ENCODE measurements at places on chromosomes 5 and 9.

- no peak for DNase-seq
Measured at GRCh38 chr5:31194468-31194813, 955 bp downstream of the CDH6 start.

DNA sequence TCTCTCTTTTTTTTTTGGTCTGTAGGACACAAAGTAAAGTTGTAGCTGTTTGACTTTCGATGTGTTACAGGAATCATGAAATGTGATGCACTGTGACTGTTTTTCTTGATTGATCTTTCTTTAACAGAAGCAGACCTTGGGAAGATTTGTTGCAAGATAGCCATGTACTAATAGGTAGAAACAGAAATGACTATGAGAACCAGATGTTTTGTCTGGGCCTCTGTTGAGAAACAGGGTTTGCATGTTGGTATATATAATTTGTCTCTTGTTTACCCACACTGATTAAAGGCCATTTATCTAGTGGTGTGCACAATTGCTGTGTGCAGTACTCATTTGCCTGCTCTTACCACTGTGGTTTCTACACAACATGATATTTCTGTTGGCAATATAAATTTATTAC, 125.1 kb downstream of the HACD4 start:
- no peak for DNase-seq

GRCh38 chr5:31361234-31361633, 167.7 kb downstream of the CDH6 start:
- no peak for DNase-seq

DNA sequence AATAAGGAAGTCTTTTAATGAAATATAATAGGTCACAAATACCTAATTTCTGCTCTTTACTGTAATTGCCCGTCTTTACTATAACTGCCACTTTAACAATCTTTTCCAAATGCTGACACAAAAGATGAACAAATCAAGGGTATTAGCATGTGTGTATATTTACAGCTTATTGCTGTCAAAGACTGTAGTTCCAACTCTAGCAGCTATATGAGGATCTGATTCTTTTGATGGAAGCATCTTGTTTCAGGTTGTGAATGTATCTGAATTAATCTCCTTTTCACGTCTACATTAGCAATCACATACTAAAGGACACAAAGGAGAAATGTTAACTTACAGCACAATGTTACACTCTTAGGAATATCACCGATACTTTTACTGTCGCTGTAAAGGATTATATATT, 27.9 kb downstream of the RFX3 start:
- no peak for DNase-seq

DNA sequence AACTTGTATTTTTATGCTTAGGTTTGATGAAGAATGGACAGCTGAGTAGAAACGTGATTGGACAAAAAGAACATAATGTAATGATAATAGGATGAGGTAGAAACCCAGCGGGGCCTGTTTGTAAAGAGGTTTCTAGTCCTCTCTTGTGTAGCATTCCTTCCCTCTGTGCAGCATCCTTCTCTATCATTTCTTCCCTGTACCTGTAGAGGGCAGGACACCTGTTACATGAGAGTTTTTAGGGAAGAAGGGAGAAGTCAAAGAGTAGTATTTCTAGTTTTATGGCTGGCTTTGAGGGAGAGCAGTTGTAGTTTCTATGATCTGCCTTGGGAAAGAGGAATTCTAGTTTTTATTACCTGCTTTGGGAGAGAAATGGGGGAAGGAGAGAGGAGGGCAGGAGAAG, 162.1 kb upstream of the FST start:
- DNase-seq: no peak

- no peak for DNase-seq
Measured at GRCh38 chr5:150294551-150295071, 5.0 kb upstream of the CAMK2A start.

- DNase-seq: no peak
Measured at GRCh38 chr9:114899995-114900394, 30.4 kb downstream of the TNFSF8 start.
